ENCODE measurements at places on chromosomes 1 and 21.

- DNase-seq = no peak
Observed at GRCh38 chr1:232226197-232226712, 403.7 kb downstream of the SIPA1L2 start.

DNA sequence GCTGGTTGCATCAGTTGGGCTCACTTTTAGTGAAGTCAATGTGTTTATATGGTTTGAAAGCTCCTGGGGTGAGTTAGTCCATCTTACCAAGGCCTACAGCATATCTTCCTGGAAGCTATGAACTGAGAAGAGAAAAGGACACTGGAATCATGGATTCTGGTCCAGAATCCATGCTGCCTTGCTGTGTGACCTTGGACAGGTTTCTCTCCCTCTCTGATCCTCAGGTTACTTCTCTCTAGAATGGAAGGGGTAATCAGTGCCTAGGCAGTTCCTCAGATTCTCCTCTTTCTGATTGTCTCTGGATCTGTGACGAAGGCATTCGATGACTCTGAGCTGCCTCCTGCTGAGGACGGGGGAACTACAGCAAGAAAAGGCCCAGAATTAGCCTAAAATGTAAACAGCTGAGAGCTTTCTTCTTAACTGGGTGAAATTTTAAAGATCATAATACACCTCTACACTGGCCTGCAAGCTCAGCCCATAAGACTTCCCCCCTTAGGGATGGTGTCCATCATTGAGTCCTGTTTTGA is 425.0 kb upstream of the VAMP3 start:
- DNase-seq = no peak

DNA sequence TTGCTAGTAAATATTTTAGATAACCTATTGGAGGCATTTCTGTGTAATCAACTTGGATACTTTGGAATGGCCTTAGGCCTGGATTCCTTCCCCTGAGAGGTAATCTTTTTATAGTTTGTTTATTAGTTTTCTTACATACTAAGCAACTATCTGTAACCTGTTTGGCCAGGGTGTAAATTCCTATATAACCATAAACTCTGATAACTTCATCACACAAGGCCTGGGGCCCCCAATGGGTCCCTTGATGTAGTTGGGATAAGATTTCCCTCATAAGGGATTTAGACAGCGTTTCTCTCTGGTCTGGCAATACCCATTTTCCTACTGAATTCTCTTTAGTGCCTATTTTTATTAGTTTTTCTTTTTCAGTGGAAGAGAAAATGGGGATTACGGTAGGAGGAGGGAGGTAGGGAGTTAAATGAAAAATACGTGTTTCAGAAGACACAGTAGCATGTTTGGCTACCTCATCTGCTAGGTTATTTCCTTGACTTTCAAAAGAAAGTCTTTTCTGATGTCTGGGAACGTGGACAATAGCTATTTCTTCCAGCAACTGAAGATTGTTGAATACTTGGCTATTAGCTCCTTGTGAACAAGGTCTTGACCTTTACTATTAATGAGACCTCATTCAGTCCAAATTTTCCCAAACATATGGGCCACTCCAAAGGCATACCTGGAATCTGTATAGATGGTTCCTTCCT is 7.4 kb upstream of the AADACL3 start:
- DNase-seq = no peak

GRCh38 chr1:47709019-47709871 is 271.4 kb downstream of the FOXD2 start:
- DNase-seq = no peak

DNA sequence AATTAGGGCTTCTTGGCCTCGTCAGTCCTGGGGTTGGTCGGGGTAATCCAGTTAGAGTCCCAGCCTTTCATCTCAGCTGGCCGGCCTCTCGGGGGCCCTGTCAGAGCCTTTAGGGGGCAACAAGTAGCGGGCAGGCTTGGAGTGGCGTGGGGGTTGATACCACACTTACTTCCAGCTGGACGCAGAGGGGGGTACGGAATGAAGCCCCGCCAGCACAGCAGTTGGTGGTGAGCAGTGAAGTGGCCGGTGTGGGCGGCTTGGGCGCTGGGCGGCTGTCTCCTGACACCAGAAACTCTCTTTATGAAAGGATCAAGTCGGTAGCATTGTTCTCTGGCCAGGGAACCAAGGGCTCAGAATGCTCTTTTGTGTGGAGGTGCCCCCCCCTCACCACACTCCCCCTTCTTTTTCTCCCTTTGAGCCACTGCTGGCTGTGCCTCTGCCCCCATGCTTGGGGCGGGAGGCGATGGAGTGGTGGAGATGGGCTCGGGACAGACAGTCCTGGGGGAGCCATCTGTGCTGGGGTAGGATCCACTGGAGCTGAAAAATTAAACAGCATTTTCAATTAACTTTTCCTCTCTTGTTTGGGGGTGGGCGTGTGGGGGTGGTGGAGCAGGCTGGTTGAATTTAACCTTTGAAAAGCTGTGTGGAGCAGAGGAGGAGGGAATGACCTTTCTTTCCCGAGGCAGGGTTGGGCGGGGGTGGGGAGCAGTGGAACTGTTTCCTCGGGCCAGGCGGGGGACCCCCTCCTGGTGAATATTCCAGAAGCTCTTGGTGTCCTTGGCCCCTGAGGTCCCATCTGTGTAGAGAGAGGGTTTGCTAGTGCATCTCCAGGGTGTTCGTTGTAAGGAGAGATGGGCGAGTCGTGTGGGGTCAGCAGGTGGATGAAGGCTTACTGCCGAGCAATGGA is 102.7 kb downstream of the RNF220 start:
- no peak for DNase-seq

- DNase-seq = no peak
Observed at GRCh38 chr1:221809091-221810029, 67.5 kb upstream of the DUSP10 start.

GRCh38 chr21:17454315-17455027 is 58.4 kb upstream of the CXADR start:
- no peak for DNase-seq

DNA sequence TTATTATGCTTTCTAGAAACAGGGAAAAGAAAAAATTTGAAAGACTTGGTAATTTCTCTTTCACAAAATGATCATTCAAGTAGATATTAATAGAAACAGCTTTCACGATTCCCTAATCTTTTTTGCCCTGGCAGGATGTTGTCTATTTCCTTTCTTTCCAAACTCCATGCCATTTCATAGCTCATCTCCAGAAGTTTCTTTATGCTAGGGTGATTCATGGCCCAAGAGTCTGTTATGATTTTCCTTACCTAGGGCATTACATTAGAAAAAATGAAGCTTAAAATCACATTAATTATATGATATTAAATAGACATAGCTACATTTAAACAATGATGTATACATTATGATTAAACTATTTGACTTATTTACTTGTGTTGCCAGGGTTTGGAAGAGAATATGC is 762.1 kb downstream of the LTN1 start:
- DNase-seq = no peak

- no peak for DNase-seq
Observed at GRCh38 chr21:38261851-38262250, 5.1 kb downstream of the KCNJ15 start.

GRCh38 chr1:24657781-24658180 is 14.7 kb downstream of the SRRM1 start:
- DNase-seq = no peak

DNA sequence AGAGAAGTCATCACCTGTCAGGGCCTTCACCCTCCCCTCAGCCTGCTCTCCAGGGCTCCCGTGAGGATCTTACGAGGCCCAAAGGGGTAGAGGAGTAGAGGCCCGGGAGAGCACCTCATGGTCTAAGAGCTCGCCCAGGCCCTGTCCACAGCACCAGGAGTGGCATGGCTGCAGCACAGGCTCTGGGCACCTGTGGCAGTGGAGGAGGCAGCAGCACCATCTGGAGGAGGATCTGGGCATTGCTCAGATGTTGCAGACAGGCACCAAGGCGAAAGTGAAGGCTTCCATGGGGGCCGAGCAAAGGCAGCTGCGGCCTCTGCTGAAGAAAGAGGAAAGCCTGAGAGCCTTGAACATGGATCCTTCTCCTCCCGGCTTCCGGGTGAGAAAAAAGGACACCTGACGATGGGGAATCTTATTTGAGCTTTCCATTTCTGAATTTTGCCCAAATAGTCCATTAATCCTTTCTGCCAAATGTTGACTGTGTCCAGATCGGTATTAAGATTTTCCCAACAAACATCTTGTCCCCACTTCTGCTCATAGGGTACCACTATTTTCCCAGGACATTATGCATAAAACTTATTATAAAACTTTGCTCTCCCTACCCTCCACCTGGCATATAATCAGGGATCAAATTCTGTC is 604.7 kb downstream of the PTPRC start:
- peak; percentile 45 for DNase-seq

DNA sequence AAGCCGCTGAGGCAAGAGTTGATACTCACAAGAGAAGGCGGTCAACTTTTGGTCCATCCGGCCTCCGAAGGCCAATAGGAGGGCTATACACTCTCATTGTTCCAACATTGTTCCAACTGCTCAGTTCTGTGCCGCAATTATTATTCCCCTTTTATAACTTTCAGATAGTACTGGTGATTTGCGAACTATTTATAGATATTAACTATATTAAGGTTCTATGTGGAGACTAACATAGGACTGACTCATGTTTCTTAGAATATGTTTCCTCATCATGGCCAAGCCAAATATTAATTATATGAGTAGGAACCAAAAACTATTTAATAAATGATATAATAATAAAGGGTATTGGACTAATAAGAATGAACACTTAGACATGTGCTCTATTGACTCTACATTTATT is 96.7 kb upstream of the LBR start:
- DNase-seq = no peak

GRCh38 chr21:35179990-35180540 is 131.0 kb upstream of the RUNX1 start:
- DNase-seq = no peak

DNA sequence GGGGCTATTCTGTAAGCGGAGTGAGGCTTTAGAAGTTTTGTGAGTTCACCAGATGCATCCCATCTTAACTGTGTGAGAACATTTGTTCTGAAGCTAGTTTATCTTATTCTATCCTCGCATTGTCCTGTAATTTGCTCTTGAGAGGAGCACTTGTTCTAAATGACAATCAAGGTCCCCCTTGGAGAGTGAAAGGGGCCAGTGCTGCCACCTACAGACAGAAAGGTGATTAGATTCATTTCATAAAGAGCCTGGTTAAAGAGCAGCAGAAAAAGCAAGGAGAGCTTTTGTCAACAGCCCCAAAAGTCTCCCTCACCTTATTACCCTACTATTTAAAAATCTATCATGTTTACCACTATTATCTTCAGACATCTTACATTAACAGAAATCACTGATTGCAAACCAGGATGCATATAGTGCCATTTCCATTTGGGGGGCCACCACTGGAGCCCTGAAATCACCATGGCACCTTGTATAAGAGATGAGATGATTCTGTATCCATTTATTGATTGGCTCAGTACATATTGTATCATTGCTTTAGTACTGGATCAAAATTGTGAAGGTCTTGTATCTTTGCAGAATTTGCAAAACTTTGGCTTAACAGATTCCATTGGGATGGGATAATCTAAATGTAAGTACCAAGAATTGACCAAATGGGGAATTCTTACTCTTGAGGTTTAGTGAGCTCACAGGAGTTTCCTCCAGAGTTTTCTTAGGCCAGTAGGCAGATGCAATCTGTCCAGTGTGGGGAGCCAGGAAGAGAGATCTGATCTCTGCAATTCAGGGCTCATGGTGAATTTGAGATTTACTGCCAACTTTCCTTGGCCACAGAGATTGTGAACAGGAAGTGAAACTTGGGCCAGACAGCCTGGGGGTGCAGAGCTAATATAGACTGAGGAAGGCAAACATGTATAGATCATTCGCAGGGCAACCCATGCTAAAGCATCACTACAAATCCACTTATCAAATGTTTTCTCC is 64.3 kb upstream of the TRABD2B start:
- DNase-seq = no peak

DNA sequence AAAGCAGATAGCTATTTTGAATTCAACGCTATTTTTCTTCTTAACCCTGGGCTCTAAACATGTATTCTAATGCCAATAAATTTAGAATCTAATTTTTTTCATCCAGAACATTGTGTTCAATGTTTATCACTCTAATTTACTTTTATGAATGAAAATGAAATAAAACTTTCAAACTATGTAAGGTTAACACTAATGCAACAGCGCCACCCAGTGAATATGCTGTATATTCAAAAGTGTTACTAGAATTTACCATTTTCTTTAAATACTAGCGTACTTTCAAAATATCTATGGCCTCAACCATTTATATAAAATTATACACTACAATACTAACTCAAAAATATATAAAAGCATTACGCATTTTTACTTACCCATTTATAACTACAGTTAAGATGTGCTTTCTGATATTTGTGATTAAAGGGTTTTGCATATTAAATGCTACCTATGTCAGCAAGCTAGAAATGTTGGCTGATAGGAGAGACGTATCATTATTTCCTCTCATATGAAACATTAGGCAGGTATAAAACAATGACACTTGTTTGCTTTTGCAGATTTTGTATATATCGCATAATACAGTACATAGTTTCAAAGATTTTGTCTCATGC is 5.9 kb upstream of the NUF2 start:
- no peak for DNase-seq

GRCh38 chr1:155453141-155453540 is 109.5 kb downstream of the ASH1L start:
- DNase-seq = no peak

DNA sequence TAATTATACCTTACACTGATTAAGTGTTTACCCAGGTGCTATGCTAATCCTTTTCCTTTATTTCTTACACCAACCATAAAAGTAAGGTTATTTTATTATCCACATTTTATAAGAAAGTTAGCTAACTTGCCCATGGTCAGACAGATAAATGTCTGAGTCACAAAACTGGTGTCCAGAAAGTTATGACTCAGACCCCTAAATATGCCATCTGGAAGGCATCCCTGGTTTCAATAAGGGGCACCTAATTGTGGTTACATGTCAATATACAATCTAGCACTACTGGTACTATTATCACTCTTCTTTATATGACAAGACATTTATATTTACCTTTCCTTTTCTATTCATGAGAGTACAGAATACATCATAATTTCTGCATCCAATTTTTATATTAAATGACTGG is 496.5 kb upstream of the ADGRL2 start:
- DNase-seq = no peak

DNA sequence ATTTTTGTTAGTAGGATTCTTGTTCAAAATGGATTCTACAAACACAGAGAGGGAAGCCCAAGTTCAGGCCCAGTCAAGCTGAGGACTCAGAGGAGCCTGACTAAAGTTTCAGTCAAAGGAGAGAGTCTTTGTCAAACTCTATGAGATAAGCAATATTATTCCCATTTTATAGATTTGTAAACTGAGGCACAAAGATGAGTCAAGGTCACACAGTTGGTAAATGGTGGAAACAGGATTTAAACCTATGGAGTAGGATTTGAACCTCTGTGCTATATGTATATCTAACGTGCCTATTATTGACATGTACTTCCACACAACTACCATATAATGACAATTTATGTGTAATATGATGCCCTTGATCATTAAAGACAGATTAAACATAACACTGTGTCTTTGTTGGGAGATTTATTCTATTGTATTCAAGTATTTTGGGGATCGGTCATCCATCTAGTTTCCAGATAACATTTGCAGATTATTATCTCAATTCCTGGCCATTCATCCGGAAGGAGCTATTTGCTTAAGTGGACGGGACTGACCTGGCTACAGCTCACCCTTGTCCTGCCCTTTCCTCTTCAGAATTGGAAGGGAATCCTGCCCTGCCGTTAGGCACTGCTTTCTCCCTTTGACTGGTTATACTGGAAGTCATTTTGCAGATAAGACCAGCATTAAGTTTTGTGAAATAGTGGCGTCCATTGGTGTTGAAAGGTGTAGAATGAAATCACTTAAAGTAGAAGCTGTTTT is 86.1 kb upstream of the LMO4 start:
- DNase-seq = no peak
